ENCODE measurements at places on chromosomes 7 and 10. TPM values are rescaled to one million over a fixed set of nuclear protein-coding genes. Genes with fewer than 3 reads are reported as not detected.

- DNase-seq: no peak
Observed at GRCh38 chr10:6069081-6069931, 7.1 kb upstream of the IL2RA start.

BAMBI gene
- 7.0 TPM for total RNA-seq

GRCh38 chr7:121621937-121622336 is 225.8 kb upstream of the FAM3C start:
- DNase-seq: no peak

DNA sequence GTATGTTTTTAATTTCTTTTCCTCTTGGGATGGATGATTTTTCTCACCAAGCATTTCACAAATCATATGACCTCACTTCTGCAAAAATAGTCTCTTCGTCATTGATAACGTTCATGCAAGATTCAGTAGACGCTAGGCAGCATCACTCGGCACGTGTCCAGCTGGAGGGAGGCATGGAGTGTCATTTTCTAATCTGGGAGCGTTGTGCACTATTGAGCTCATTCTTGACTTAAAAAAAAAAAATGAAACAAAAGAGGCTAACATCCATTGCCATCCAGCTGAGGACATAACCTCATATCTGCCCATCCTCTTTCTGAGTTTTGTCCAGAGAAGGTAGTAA is 56.2 kb downstream of the COL17A1 start:
- DNase-seq: no peak

LLCFC1 gene
- total RNA-seq: not detected

GRCh38 chr7:84249656-84250055 is 55.1 kb upstream of the SEMA3A start:
- DNase-seq: no peak

GRCh38 chr7:74544706-74545469 is 91.2 kb downstream of the GTF2IRD1 start:
- DNase-seq: peak; percentile 23

CABCOCO1 gene
- total RNA-seq: not detected

DNA sequence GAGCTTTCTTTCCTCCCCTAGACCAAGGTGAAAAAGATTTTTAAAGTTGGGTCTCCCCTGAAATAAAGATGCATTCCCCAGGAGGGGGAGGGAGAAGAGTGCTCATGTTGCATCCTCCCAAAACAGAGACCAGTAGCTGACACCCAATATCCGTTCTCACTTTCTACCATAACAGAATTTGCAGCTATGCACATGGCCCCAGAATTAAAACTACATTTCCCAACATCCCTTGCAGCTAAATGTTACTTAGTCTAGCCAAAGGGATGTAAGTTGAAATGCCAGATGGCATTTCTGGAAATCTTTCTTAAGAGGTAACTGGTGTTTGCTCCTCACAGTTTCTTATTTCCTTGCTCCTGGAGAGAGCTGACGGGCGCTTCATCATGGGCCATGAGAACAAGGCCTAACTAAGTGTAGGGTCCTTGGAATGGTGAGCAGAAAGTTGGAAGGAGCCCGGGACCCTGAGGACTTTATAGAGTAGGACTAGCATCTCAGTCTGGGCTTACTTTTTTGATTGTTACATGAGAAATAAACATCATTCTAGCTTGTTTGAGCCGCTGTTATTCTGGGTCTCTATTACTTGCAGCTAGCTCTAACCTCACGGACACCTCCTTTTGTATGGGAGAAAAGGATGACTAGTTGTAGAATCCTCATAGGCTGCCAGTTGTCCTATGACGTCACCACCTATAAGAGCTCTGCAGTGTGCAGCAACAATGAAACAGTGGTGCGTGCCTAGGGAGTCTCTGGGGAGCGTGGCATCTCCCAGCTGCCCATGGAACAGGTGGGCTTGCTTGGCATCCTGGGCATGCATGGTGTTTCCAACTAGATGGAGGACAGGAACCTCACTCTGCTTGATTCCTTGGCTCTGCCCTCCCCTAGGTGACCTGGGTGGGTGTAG is 46.1 kb upstream of the EXOC6 start:
- DNase-seq: no peak

NRG3 gene
- not detected for total RNA-seq

DNA sequence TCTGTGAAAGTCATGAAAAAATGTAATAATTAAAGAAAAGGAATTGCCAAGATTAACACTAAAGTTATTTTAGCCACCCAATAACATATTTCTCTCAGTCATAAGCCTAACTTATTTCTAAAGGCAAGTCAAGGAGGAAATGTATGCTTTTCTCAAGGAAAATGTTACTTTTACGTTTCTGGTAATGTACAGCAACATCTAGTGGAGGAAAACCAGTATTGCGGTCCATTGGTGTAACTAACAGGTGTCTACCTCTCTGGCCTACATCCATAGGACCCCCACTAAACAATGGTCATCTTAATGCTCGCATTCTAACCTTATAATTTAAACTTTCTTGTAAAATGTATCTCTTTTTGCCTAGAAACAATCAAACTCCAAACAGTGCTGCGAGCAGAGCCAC is 437.5 kb downstream of the KIF20B start:
- no peak for DNase-seq

DNA sequence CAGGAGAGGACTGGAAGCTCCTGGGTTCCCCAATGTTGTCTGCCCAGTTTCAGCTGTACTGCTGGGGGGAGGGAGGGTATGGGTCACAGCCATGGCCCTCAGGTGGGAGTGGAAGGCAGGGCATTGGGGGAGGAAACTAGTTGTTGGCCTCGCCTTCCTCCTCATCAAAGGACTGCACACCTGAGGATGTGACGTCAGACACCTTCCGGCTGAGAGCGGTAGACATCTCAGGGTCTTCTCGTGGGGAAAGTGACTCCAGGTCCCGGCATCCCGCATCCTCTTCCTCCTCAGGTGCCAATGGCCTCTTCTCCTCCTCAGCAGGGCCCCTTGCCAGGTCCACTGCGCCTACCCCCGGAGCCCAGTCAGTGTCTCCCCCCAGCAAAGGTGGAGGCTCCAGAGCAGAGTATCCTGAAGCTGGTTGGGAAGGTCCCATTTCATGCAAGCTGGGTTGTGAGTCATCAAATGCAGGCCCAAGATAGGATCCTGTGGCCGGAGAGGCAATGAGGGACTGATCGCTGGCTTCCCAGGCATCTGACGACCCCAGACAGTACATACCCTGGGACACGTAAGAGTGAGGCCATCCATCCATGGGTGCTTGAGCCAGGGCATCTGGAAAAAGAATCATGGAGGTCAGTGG is 6.0 kb downstream of the FAM131B start:
- DNase-seq: no peak

GRCh38 chr10:107163881-107164861 is at the start of gene SORCS1:
TSS of gene SORCS1 (minus strand) at chr10:107164706.
- no peak for DNase-seq

DNA sequence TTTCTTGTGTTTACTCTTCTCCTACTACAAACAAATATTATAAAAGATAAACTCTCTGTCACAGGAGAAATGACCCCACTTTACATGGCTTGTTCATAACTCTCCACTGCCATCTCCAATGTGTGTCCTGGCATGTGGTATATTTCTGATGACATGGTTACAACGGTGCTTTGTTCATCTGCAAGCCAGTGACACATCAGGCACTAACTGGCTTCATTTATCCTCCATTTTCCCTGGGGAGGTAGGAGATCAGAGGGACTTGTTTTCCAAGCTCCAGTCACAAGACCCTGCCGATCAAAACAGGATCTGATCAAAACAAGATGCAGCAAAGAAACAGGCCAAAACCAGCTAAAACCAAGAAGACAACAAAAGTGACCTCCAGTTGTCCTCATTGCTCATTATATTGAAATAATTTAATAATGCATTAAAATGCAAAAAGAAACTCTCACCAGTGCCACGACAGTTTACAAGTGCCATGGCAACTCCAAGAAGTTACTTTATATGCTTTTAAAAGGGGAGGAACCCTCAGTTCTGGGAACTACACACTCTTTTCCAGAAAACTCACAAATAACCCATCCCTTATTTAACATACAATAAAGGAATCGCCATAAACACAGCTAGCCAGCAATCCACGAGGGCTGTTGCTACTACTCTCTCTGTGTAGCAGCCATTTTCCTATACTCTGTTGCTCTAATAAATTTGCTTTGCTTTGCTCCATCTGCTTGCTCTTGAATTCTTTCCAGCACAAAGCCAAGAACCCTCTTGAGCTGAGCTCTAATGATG is 224.2 kb downstream of the XPNPEP1 start:
- DNase-seq: no peak

GRCh38 chr10:12135631-12136030 is 6.2 kb downstream of the SEC61A2 start:
- DNase-seq: no peak

DNA sequence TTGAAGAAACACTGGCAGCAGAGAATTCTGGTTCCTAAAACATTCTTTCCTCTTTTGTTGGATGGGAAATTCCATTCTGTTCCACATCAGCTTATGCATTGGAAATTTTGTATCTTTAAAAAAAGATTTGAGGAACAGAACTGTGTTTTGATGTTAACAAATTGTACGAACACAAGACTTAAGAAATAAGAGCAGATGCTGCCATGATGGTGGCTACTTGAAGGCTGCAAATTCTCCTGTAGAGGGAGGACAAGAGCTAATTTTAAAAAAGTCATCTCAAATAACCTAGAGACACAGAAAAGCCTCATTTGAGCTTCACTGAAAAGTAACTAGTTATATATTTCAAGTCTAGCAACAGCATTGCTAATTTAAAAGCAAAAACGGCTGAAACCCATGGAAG is 29.8 kb downstream of the NDUFB2 start:
- no peak for DNase-seq

DNA sequence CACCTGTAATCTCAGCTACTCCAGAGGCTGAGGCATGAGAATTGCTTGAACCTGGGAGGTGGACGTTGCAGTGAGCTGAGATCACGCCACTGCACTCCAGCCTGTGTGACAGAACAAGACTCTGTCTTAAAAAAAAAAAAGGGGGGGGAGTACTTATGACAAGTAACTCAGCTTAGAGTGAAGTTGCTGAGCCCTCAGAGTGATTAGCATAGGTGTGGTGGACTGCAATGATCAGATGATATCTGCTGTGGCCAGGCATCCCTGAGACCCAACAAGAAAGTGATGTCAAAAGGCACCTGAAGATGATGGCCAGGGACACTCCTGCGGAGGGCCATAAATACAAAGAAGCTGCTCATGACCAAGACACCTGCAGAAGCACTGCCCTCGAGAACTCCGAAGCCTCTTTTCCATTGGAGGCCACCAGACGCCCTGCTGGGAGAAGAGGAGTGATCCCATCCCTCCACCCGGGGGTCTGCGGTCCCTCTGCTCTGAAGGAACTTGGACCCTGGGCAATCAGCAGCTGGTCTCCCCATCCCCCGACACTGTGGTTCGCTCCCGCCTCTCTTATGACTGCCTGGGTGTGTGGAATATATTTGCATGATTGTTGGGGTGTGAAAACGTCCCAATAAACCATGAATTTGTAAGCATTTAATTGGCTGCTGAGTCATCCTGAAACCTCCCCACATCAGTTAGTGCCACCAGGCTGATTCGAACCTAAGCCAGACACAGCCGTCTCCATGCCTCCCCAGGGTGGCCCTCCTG is 46.0 kb downstream of the RASGEF1A start:
- DNase-seq: no peak

- DNase-seq: no peak
Observed at GRCh38 chr7:135525426-135525825, 15.5 kb upstream of the CNOT4 start.

GRCh38 chr10:48291190-48291589 is 15.3 kb upstream of the MAPK8 start:
- DNase-seq: peak; percentile 14

- peak; percentile 96 for DNase-seq
Observed at GRCh38 chr10:112988839-112989406, 38.9 kb downstream of the TCF7L2 start.

DNA sequence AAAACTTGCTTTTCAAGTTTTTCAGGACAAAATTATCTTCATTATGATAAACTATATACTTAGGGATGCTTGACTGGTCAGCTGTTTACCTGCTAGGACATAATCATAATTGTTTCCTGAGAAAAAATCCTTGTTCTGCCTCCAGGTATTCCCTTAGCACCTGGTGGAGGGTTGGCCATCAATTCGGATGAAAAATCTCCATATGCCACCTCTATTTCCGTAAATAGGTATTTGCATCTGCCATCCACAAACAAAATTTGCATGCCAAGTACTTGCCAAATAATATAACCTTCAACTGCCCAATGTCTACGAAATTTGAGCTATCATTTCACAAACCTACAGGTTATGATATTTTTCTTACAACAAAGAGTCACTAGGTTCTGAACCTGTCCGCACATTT is 126.2 kb downstream of the RNF133 start:
- DNase-seq: no peak

TUBB8 gene
- not detected for total RNA-seq

- DNase-seq: peak; percentile 86
Observed at GRCh38 chr7:17405786-17406185, 107.3 kb downstream of the AHR start.

HGF gene
- total RNA-seq: 0.17 TPM

DHTKD1 gene
- 10.4 TPM for total RNA-seq

DNA sequence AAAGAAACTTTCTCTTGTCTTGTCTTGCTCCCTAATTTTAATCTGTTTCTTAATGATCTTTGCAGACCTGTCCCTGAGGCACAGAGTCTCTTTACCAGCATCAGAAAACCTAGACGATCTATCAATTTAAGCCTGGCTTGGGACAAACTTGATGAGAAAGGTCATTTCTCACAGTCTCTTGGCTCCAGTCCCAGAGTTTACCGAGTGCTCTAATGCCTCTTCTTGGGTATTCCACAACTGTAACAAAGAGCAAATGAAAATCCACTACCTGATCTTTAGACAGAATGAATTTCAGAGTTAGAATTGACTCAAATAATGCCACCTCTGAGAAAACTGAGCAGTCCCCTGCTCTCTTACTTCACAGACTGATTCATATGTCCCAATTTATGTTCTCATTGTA is 106.4 kb upstream of the DNAJB12 start:
- no peak for DNase-seq

GRCh38 chr10:123027861-123028260 is 19.1 kb downstream of the ACADSB start:
- DNase-seq: peak; percentile 75

- DNase-seq: no peak
Observed at GRCh38 chr7:135074096-135074495, 73.8 kb upstream of the TMEM140 start.

PDE6C gene
- not detected for total RNA-seq

- no peak for DNase-seq
Observed at GRCh38 chr7:14714161-14714728, 188.3 kb downstream of the DGKB start.

TAS2R41 gene
- not detected for total RNA-seq

MMRN2 gene
- total RNA-seq: 8.5 TPM

- no peak for DNase-seq
Observed at GRCh38 chr7:97771576-97771975, 39.7 kb downstream of the TAC1 start.

OPN4 gene
- not detected for total RNA-seq

All from mammary epithelial cell (primary cell).